ENCODE measurements at places on chromosomes 6 and 20. TPM values are rescaled to one million over a fixed set of nuclear protein-coding genes. Genes with fewer than 3 reads are reported as not detected.

ALDH8A1 gene
- total RNA-seq: 1.2 TPM

SRMS gene
- total RNA-seq: not detected

LPIN3 gene
- 1.8 TPM for total RNA-seq

NFATC2 gene
- 2.0 TPM for total RNA-seq

FOXF2 gene
- total RNA-seq: not detected

GRCh38 chr6:22025468-22026163, 271.2 kb downstream of the PRL start:
- DNase-seq: peak; percentile 11

DNA sequence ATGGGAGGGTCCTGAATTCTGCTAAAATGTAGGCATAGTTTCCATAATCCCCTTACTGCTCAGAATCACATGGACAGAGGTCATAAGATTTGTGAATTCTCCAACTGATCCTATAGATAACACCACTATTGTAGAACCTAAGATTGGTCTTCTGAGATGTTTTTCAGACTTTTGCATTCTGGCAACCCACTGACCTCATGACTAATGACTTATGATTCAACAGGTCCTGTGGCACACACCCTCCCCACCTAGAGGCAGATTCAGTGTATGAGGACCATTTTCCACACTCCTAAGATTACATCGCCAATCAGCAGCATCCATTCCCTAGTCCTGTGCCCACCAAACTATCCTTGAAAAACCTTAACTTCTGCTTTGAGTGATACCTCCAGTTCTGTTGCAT, 207.2 kb downstream of the BTBD9 start:
- DNase-seq: no peak

- no peak for DNase-seq
Measured at GRCh38 chr6:146578054-146578453, 20.7 kb upstream of the ADGB start.

DNA sequence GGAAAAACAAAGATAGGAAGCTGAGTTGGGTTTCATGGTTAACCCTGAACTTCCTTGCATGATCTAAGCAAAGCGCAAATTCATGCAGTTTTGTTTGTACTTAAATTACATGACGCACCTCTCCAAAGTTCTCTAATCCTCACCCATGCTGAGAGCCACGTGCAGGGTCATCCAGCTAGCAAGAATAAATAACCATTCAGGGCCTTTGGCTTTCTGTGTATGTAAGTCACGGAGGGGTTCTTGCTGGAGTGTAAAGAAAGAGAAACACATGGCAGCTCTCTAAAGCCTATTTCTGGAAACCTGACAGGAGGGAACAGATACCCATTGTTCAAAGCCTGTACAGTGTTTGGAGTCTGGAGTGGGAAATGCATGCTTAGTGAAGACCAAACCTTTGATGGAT, 171.7 kb upstream of the CCN2 start:
- no peak for DNase-seq

DNA sequence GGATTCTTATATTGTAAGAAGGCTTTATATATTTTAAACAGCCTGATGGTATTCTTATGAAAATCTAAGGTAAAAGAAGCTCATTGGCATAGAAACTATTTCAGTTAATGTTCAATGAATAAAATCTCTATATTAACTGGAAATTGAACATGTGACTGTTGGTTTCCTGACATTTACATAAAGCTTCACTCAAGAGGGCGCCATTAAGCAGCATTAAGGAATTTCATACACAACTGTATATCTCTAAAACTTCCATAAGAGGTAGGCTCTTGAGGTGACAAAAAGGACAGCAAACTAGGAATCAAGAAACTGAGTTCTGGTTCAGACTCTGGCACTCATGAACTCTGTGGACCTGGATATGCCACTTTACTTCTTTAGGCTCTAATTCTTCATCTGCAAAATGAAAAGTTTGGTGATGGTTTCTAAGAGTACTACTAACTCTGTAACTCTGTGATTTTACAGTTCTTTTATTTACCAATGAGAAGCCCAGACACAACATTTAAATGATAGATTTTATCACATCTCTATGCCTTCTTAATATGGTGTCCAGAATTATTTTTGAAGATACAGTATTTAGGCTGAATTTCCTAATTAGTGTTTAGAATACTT, 147.5 kb downstream of the FLRT3 start:
- no peak for DNase-seq

DNA sequence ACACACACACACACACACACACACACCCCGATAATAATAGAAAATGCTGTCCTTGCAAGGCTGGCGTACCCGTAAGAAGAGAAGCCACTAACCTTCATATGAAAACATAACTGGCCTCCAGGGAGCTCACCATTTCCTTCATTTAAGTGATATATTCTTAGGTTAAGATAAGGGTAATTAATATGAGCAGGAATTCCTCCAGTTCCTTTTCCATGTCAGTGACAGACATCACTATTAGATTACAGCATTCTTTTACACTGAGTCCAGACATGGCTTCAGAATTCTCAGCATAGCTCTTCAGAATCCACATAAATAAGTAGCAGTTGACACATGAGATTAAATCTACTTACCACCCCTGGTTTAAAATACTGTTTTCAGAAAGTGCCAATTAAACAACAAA, 121.9 kb downstream of the SIM1 start:
- DNase-seq: no peak

GRCh38 chr20:49272654-49273053, 5.2 kb downstream of the ZNFX1 start:
- DNase-seq: no peak

GRCh38 chr6:149130508-149130907, 187.0 kb upstream of the TAB2 start:
- no peak for DNase-seq

GRCh38 chr20:40843251-40843650, 154.2 kb upstream of the MAFB start:
- no peak for DNase-seq

- no peak for DNase-seq
Measured at GRCh38 chr6:141335477-141336273, 797.0 kb upstream of the GJE1 start.

DNA sequence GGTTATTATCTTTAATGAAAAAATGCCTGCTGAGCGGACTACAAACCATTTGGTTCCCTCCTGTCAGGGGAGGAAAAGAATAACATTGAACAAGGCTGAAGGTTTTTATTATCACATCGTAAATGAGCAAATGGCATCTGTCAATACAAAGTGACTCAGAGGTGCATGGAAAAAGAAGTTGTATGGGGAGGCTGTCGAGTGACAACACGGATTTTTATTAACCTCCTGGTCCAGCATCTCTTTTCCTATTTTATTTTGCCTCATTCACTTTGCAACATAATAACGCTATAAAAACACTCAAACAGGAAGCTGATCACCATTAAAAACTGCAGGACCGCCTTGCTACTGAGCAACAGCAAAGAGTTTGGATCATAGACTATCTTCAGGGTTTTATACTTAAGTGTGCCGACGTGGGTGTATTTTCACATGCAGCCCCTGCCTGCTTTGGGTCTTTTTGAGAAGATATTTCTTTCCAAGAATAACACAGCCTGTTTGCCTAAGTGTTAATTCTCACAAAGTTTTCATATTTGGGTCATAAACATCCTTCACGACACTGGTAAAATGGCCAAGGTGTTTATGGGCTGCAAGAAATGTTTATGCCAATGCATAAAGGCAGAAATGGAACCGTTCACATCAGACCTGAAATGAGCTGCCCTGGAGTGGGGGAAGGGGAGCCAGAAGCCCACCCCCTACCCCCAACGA, 132.1 kb upstream of the SALL4 start:
- no peak for DNase-seq

DNA sequence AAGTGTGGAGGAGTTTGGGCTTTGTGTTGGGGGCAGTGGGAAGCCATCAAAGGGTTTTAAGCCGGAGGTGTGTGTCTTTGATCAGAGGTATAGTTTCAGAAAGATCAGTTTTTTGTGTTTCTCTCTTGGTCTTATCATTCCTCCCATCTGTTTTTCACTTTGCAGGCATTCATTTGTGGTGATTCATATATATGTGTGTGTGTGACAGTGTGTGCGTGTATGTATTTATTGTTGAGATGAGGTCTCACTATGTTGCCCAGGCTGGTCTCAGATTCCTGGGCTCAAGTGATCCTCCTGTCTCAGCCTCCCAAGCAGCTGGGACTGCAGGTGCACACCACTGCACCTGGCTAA, 11.1 kb upstream of the SERINC3 start:
- DNase-seq: no peak

Measured in neural crest cell (in vitro differentiated cells).